ENCODE measurements at places on chromosomes 1 and 21.

DNA sequence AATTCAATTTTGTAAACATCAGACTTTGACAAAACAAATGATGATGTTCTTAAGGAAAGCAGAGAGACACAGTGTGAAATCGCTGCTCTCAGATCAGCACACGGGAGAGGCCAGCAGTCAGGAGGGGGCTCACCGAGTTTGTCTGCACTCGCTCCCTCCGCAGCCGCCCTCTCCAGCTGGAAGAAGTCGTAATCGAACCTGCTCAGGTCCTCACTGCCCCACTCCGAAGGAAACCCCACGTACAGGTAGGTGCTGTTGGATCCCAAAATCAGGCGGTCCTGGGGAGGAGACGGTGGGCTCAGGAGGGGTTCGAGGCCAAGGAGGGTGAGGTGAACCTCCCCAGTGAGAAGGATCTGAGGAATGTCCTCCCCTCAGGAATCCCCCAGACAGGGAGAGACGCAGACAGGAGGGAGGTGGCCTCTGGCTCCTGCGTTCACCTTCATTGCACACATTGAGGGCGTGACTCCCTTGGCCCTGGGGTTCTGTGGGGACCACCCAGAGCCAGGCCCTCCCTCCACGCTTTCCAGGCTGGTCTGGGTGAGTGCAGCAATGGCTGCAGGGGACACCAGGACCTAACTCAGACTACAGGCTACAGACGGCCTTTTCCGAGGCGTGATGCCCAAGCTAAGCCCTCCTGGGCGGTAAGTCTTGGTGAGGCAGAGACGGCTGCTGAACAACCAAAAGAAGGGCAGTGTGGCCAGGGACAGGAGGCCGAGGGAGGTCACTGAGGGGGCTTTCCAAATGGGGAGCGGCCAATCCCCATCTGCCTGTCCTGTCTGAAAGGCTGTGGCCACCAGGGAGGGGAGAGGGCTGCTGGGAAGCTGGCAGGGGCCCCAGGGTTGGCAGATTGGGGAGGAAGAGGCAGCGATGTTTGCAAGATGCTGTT lies 65.5 kb downstream of the SCCPDH start:
- DNase-seq: no peak

- DNase-seq: peak; percentile 33
Measured at GRCh38 chr1:150151291-150152181, 1.8 kb downstream of the PLEKHO1 start.

- DNase-seq: no peak
Measured at GRCh38 chr1:21680381-21680780, 11.2 kb upstream of the RAP1GAP start.

GRCh38 chr1:182595641-182596240 lies 6.7 kb upstream of the RNASEL start:
- DNase-seq: peak; percentile 50

GRCh38 chr1:37620707-37621106 lies 14.0 kb downstream of the RSPO1 start:
- no peak for DNase-seq

- no peak for DNase-seq
Measured at GRCh38 chr1:20484519-20485462, 1.2 kb downstream of the CAMK2N1 start.

- DNase-seq: peak; percentile 4
Measured at GRCh38 chr1:200738949-200739651, 407 bp downstream of the CAMSAP2 start.

- no peak for DNase-seq
Measured at GRCh38 chr1:186633116-186633515, 47.1 kb downstream of the PTGS2 start.

GRCh38 chr1:8137481-8138244 lies 111.6 kb upstream of the ERRFI1 start:
- DNase-seq: no peak

GRCh38 chr1:93317207-93317606 lies 28.5 kb upstream of the DR1 start:
- DNase-seq: no peak

GRCh38 chr21:40915114-40915513 lies 68.2 kb upstream of the DSCAM start:
- DNase-seq: no peak
